Nucleus accumbens (tissue), 56 donors: ENCODE measurements at places on chromosomes 1 and 21.

DNA sequence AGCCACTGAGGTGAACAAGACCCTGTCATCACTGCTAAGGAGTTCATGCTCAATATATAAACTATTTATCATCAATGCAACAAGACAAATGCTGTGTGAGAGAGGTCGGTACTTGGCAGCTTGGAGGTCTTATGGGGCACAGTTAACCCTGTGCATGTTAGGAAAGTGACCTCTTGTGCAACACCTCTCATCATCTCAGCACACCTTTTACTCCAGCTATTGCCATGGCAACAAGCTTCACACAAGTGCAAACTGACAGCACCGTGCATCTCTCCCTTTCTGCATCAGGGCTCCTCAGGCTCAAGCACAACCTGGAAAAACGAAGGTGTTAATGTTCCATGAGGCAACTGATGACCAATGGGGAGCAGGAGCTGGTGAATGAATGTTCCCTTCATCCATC is 14.7 kb upstream of the MYSM1 start:
- no peak for DNase-seq

DNA sequence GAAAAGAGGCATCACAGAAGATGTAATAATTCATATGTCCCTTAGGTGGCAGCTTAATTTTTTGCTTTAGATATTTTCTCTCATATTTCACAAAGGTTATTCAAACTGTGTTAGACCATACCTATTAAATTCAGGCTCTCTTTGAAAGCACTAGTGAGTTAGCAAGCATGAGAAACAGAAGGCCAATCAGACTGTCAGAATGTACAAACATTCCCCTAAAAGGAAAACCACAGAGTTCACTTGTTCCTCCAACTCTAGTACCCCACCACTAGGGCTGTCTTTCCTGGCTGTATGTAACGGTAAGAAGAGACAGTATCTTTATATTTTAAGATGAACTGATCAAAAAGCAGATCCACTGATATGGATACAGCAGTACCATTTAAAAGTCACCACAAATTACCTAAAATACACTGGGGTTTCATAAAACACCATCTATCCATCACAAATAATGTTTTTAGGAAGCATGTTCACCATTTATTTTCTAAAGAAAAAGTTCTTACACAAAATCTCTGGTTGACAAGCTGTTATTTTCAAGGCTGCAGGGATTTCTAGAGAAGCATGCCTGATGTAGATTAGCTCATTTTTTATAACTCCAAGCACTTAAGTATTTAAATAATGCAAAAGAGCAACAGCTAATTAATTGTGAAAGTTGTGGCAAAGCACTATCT is 1.8 kb downstream of the ARPC5 start:
- no peak for DNase-seq

DNA sequence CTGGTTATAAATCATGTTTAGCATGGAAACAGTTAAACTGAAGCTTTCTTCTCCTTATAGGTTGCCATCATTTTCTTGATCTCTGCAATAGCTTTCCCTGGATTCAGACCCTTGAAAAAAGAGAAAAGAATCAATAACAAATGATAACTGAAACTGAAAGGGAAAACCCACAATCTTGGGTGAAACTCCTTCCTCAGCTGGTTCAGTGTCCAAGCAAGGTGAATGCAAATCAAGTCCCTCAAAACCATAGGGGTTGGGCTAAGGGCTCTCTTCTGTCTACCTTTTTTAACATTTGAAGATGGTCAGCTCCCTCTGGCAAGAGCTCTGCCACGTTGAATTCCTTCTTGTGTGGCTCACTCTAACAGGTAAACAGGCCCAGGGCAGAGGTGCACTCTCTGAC is 7.1 kb upstream of the ATP13A2 start:
- DNase-seq: no peak

DNA sequence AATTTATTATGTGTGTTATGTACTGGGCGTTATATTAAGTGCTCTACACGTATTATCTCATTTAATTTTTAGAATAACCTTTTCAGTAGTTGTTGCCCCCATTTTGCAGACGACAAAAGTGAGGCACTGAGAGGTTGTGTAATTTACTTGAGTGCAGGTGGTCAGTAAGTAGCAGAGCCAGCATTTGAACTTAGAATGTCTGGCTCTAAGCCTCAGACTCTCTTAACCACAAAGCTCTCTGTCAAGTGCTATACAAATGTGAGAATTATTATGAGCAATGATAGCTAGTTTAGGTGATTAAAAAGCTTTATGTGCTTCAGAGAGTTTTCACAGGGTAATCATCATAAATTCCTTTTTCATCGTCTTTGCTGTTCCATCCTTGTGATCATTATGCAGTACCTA is 96.3 kb upstream of the UBE2U start:
- DNase-seq: no peak

DNA sequence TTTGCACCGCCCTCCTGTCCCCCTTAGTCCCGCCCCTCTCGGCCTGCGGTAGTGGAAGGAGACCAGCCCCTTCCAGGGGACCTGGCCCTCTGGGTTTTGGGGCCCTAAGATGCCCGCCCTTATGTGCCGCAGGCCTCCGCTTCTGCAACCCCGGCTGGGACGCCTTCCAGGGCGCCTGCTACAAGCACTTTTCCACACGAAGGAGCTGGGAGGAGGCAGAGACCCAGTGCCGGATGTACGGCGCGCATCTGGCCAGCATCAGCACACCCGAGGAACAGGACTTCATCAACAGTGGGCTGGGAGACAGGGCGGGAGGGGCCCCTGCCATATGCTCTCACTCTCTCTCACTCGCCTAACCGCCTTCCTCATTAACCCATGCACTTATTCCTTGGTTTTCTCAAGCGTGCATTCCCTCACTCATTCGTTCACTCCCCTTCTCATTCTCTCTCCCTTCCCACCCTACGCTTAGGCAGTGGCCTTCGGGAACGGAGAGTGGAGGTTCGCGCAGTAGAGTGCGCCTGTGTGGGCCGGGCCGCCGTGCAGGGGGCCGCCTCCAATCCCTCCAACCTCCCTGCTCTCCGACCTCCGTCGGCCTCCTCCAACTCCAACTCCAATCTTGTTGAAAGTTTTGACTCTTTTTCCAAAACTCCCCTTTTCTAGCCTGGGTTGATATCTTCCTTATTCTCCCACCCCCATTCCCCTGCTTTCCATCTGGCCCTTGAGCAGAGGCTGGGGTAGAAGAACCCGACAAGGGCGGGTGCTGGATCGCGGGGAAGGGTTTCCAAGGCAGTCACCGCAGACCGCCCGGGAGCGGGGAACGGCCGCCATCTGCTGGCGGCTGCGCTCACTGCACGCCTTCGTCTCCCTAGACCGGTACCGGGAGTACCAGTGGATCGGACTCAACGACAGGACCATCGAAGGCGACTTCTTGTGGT is 15.2 kb downstream of the BCAN start:
- DNase-seq: peak; percentile 48

- DNase-seq: no peak
Measured at GRCh38 chr1:46523496-46524353, 27.7 kb downstream of the KNCN start.

DNA sequence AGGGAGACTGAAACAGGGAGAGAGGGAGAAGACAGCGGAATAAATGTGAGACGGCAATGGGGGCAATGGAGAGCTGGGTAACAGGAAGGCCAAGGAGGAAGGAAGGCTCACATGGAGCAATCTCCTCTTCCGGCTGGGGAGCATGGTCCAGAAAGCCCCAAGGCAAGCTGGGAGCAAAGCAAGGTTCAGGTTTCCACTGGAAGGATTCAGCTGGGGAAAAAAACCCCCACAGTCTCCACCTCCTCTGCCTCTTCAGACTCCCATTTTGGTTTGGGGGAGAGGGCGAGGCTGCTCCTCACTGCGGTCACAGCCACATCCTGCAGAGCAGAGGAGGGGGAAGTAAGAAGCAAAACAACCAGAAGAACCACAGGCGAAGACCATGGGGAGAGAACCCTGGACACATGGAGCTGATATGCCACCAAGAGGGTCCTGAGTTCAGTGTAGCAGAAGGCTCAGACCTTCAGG is 650 bp downstream of the TNFAIP8L2 start:
- DNase-seq: no peak

DNA sequence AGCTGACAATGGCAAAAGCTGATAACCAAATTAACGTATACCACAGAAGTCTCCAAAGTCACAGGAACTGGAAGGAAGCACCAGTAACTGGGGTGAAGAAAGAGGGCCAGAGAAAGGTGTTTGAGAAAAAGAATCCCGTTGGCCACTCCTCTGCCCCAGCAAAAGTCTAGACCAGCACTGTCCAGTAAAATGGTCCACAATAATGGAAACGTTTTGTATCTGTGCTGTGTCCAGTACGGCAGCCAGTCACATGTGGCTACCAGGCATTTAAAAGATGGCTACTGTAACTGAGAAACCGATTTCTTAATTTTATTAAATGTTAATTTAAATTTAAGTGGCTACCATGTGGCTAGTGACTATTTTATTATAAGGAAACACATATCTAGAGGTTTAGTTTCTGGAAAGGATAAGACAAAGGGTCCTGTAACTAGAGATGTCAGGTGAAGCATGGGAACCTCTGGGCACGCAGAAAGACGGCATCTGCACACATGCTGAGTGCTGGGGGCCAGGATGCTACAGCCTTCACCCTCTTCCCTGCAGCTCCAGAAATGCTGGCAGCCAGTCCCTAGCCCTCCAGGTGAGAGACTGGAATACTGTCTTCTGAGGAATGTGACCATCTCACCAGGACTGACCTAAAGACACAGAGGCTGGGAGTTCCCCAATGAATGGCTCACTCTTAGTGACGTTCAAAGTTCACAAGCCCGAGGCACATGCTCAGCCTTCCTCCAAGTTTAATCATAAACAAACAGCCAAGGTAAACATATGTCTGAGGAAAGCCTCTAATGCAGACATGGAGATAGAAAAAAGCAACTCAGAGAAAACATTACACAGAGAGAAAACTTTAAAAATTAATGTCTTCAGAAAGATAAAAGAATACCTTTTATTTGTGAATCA is 50.7 kb downstream of the JAK1 start:
- no peak for DNase-seq

- no peak for DNase-seq
Measured at GRCh38 chr1:6937048-6937447, 151.8 kb downstream of the CAMTA1 start.

- no peak for DNase-seq
Measured at GRCh38 chr1:193791746-193792145, 605.3 kb upstream of the B3GALT2 start.

DNA sequence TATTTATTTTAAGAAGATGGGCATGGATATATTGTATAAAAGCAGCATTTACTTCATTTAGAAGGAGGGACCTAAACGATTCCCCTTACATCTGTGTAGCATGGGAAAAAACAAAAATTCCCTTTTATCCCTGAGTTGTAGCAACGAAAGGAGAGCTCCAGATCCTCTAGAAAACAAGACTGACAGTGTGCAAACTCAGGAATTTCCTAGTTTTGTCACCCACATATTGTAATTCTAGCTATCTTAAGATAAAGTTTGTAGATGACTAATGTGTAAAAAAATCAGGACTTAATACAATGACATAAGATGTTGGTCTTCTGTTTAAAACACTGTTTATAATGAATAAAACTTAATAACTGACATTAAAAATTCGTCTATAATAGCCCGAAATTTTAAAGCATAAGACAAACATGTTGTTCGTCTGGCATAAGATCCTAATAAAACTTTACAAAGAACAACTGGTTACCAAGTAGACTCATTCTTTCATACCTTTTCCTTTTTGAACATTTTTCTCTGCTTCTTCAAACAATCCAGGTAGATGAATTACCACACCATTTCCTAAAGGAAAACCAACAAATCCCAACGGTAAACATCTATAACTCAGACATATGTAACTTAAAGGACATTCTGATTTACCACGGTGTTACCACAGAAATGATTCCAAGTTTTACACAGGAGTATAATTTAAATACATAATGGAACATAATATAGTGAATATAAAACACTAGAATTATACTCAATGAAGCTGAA is 15.2 kb downstream of the ADSS2 start:
- DNase-seq: no peak

DNA sequence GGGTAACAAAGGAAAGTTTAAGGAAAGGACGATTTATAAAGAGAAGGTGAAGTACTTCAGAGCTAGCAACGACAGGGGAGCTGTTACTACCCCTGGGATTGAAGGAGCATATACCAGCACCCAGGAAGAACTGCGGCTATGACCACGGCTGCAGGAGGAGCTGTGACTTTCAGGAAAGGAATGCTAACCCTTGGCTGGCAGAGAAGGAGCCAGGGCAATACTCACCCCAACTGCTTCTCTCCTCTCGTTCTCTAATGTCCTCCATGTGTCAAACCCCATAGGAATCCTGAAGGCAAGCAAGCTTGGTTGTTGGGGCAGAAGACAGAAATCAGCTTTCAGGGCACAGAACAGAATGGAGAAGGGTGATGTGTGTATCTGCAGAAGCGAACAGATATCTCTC is 120.5 kb downstream of the TMEM53 start:
- DNase-seq: no peak

- DNase-seq: no peak
Measured at GRCh38 chr1:201424146-201424545, 2.6 kb upstream of the TNNI1 start.

GRCh38 chr1:225257081-225257480 is 170.8 kb downstream of the LBR start:
- no peak for DNase-seq

DNA sequence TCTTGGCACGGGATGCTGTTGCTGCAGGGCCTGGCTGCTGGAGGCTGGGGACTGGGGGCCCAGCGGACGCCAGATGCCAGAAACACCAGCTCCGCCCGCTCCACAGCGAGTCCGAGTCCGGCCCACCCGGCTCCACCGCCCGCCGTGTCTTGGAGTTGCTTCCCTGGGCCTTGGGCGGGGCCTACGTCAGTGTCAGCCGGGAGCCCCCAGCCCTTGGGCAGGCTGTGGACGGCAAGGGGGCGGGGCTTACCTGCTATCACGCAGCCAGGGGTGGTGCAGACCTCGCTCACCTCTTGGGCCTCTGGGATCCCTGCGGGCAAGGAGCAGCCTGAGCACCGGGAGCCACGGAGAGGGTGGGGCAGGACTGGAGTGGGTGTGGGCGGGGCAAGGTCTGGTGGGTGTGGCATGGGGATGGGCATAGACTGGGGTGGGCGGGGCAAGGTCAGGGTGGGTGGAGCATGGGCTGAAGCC is 21.8 kb downstream of the MMEL1 start:
- DNase-seq: no peak

- no peak for DNase-seq
Measured at GRCh38 chr1:27314169-27314568, 7.8 kb upstream of the TMEM222 start.

DNA sequence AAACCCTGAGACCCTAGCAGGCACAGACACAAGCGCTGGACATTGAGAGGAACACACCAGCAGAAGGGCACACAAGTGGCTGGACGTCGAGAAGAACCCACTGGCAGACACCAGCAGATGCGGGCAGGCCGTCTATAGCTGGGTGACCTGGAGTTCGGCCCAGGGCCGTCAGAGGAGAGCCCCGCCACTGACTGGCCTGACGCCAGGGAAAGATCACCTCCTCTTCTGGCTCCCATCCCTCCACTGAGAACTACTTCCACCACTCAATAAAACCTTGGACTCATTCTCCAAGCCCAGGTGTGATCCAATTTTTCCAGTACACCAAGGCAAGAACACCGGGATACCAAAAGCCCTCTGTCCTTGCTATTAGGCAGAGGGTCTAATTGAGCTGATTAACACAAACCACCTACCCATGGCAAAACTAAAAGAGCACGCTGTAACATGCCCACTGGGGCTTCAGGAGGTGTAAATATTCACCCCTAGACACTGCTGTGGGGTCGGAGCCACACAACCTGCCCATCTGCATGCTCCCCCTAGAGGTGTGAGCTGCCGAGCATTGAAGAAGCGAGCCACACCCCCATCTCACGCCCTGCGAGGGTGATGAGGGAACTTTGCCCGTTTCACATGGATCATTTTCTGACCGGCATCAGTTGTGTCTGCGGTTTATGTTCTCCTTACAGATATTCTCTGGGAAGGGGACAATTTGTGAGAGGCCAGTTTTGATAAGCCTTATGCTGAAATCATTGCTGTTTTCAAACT is 104.8 kb downstream of the HLX start:
- DNase-seq: no peak
